ENCODE measurements at places on chromosomes 4 and X. TPM values are rescaled to one million over a fixed set of nuclear protein-coding genes. Genes with fewer than 3 reads are reported as not detected.

The ARHGEF6 gene
- 0.13 TPM for total RNA-seq

The ZDHHC15 gene
- total RNA-seq = not detected

The EOLA2 gene
- total RNA-seq = 58.6 TPM

The SLC25A6 gene
- 486 TPM for total RNA-seq

The CT45A3 gene
- 0.16 TPM for total RNA-seq

The PAGE1 gene
- total RNA-seq = not detected

The GAGE12F gene
- not detected for total RNA-seq

The RS1 gene
- not detected for total RNA-seq

The SRPX gene
- total RNA-seq = 6.1 TPM

The HSFX4 gene
- total RNA-seq = not detected

The WDR19 gene
- total RNA-seq = 8.3 TPM

The GAGE1 gene
- total RNA-seq = not detected

The ZFYVE28 gene
- total RNA-seq = 2.7 TPM

The NUDT9 gene
- 23.0 TPM for total RNA-seq

The MFAP3L gene
- total RNA-seq = 4.5 TPM

The PPEF2 gene
- not detected for total RNA-seq

The GCNA gene
- total RNA-seq = 1.4 TPM

The INTS6L gene
- total RNA-seq = 0.18 TPM

The CDX4 gene
- total RNA-seq = not detected

The SPARCL1 gene
- total RNA-seq = not detected

The ITIH6 gene
- 0.01 TPM for total RNA-seq

The MYOZ2 gene
- not detected for total RNA-seq

The HTN3 gene
- not detected for total RNA-seq

The GABRA4 gene
- total RNA-seq = not detected

The ITM2A gene
- total RNA-seq = not detected

The FRG2 gene
- 0.09 TPM for total RNA-seq

The CNGA1 gene
- 0.08 TPM for total RNA-seq

The SLC16A2 gene
- total RNA-seq = 24.3 TPM

The HS6ST2 gene
- total RNA-seq = 0.06 TPM

The C4orf46 gene
- total RNA-seq = 9.3 TPM

The TCEAL2 gene
- not detected for total RNA-seq

The ING2 gene
- 11.2 TPM for total RNA-seq

The FGF13 gene
- total RNA-seq = not detected

The HTR2C gene
- total RNA-seq = not detected

The SYTL4 gene
- total RNA-seq = 2.8 TPM

The MAGEA12 gene
- 0.17 TPM for total RNA-seq

The RTL9 gene
- 0.05 TPM for total RNA-seq

The PHEX gene
- 0.34 TPM for total RNA-seq

The TASL gene
- total RNA-seq = not detected

Data from A549 treated with CORT108297 at 1 μM for 4 hours (cell line).